T-helper 1 cell (primary cell): ENCODE measurements at places on chromosomes 4 and X.

GRCh38 chrX:13645464-13646153, 7.3 kb upstream of the TCEANC start:
- no peak for DNase-seq

DNA sequence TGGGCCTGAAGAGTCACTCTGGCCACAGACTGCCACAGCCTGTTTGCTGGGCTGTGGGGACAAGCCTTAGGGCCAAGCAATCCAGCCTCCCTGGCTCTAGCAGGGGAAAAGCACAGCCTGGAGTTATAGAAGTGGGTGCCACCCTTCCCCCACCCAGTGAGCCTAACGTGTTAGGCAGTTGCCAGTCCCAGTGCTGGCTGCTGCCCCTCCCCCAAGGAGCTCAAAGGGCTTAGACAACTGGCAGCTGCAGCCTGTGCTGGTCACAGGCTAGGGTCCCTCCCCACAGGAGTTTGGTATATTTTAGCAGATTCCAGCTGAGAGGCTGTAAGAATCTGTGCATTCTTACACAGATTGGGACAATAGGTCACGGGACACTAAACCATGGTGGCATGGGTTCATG, 370.3 kb upstream of the FGF16 start:
- DNase-seq = no peak

DNA sequence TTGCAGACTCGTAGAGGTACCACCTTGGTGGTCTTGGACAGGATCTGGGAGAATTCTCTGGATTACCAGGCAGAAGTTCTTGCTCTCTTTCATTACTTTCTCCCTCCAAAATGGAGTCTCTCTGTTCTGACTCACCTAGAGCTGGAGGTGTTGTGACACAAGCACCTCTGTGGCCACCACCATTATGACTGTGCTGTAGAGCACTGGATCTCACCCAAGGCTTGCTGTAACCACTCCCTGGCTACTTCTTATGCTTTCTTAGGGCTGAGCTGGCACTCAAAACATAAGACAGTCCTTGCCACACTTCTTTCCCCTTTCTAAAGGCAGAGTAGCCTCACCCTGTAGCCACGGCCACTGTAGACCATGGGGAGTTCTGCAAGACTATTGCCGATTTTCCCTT, 296.6 kb upstream of the DIPK2B start:
- DNase-seq = no peak

GRCh38 chrX:72349190-72349589, 43.5 kb upstream of the CITED1 start:
- peak; percentile 69 for DNase-seq

GRCh38 chr4:54525602-54526001, 132.2 kb upstream of the KIT start:
- DNase-seq = no peak

GRCh38 chr4:97238956-97239666, 904.2 kb downstream of the STPG2 start:
- DNase-seq = no peak

DNA sequence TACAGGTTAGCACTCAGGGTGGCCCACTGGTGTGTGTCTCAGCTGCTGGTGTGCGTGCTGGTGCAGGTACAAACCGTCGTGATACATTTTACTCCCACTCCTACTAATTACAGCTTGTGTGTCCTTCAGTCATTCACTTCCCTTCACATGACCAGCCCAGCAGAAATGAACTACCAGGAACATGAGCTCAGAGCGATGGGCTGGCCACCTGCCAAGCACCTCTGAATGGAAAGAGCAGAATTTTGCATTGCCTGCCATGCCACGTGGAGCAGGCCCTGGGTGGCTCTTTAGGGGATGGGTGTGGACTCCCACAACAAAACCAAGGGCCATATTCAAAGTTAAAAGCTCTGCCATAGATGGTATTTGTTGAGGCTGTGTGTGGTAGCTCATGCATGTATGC, 58.9 kb upstream of the PGM2 start:
- DNase-seq = no peak

DNA sequence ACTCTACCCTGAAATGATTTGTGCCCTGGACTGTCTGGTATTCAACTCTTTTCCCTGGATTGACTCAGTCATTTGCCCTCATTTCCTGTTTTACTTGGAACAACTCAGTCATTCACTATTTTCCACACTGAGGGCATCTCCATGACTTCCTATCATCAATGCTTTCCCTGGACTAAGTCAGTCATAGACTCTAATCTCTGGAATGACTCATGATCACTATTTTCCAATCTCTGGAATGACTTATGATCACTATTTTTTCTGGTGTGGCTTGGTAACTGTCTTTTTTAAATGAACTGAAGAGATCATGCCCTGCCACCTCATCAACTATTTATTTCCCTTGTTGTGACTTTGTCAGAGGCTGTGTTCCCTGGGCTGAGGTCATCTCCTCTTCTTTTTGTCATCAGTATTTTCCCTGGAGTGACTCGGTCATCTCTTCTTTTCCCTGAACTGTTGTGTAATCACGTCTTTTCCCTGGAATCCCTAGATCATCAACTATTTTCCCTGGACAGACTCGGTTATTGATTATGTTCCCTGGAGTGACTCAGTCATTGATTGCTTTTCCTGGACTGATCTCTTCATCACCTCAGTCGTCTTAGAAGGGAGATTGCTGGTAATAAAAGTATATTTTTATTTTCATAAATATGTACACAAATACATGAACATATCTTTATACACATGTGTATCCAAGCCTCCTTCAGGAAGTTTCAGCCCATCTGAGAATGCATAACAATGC, 327.1 kb upstream of the VCX start:
- no peak for DNase-seq

DNA sequence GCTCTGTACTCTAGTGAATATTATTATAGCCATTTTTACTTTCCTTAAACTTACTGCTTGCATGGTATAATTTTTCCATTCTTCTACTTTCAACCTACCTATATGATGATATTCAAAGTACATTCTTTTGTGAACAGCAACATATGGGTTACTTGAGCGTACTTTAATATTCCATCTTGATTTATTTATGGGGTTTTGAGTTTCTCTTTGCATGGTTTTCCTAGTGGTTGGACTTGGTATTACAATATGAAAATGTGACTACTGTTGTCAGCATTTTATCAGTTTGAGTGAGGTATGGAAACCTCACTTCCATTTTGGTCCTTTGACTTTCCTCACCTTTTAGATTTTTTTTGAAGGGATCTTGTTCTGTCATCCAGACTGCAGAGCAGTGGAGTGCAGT, 35.9 kb downstream of the ADGRG4 start:
- no peak for DNase-seq
